ENCODE measurements at places on chromosomes 7 and 10. TPM values are rescaled to one million over a fixed set of nuclear protein-coding genes. Genes with fewer than 3 reads are reported as not detected.

DNA sequence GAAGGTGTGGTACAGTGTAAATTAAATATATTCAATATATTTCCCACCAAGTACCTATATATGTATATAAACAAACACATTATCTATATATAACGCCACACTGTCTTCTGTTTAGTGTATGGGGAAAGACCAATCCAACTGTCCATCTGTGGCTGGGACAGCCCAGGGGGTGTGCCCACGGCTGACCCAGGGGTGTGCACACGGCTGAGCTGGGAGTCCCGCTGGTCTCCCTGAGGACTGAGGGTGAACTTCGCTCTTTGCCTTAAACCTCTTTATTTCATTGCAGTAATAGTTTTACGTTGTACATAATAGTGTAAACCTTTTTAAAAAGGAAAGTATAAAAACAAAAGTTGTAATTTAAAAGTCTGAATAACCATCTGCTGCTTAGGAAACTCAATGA, 6.3 kb downstream of the EN2 start:
- DNase-seq = no peak

DNA sequence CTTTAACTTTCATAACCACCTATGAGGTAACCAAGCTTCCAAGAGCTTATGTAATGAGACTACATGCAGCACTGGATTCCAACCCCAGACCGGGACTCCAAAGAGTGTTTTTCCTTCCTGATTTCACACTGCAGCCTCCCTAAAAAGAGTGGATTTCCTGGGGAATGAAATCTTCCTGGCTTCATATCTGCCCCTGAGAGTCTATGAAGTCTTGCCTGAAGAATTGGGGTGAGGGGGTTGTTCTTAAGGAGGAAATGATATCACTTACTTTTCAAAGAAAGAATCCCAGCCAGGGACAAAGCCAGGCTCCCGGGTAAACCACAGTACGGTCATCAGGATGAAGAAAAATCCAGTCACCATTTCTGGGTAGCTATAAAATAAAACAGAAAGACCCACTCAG, 29.7 kb downstream of the STMP1 start:
- DNase-seq = no peak

GRCh38 chr10:124033887-124034218, 59.5 kb downstream of the CHST15 start:
- no peak for DNase-seq

GRCh38 chr10:79254333-79255006, 92.8 kb upstream of the PPIF start:
- DNase-seq = no peak

DNA sequence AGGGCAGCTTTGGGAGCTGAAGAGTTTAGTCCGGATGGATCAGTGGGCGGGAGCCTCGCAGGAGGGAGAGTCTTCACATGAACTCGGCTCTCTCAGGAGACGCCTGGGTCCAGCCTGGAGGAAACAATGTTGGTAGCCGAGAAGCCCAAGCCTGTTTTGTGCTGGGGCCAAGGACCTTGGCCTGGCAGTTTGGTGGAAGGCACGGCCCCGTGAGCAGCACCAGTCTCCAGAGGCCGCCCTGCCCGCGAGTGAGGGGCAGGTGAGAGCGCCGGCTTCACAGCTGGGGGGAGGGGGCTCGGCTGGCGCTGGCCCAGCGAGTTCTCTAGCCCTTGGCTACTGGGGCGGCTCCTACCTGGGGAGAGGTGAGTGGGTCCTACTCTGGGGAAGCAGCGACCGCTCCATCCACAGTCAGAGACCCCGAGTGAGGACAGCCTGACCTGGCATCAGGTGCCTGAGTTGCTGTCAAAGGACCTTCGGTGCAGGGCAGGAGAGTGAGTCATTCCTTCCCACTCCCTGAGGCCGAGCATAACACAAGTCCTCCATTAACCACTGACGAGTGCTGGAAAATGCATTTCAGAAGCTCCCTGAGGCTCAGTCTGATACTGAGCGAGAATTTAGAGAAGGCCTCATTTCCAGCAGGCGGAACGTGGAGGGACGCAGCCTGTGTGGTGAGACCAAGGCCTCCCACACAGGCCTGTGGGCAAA, 89.3 kb upstream of the DIP2C start:
- DNase-seq = no peak

DNA sequence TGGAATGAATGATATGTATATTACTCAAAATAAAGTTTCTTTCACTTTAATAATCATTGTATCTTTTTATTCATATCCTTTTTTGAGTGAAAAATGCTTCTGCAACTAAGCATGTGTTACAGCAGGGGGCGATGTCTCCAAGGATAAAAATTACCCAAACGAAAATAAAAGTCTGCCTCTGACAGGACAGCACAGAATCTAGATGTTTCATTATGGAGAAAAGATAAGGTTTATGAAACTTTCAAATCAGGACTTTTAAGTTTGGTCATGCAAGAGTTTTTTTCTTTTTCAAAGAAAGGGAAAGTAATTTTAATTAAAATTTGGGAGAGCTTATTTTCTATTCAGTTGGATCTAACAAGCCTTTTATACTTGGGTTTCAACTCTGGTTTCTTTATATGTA, 48.4 kb downstream of the TES start:
- DNase-seq = peak; percentile 42

DNA sequence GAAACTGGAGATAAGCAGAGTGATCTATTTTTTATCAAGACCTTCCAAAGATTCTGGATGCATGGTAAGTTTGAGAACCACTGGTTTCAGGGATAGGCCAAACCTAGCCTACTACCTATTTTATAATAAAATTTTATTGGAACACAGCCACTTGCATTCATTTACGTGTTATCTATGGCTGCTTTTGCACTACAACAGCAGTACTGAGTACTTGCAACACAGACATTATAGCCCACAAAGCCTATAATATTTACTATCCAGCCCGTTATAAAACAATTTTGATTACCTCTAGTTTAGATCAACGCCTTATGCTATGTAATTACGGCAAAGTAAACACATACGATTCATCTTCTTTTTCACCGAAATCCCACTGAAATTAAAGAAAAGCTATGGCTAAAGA, 18.4 kb downstream of the STEAP1 start:
- DNase-seq = no peak

- DNase-seq = no peak
These were observed 28.4 kb downstream of the MPP7 start for GRCh38 chr10:28274475-28274874.

DNA sequence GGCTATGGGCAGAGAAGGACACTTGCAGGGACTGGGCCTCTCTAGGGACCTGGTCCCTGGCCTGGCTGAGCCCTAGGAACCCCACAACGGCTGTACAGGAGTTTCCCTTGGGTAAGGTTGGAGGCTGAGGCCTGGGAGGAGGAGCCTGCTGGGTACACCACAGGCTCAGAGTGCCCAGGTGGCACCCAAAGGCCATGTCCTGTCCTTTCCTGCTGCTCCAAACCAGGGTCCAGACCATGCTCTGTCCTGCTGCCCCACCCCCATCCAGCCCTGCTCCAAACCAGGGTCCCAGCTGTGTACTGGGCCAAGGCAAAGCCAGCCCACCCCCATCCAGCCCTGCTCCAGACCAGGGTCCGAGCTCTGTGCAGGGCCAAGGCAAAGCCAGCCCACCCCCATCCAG, 35.3 kb upstream of the ZNF488 start:
- DNase-seq = no peak

DNA sequence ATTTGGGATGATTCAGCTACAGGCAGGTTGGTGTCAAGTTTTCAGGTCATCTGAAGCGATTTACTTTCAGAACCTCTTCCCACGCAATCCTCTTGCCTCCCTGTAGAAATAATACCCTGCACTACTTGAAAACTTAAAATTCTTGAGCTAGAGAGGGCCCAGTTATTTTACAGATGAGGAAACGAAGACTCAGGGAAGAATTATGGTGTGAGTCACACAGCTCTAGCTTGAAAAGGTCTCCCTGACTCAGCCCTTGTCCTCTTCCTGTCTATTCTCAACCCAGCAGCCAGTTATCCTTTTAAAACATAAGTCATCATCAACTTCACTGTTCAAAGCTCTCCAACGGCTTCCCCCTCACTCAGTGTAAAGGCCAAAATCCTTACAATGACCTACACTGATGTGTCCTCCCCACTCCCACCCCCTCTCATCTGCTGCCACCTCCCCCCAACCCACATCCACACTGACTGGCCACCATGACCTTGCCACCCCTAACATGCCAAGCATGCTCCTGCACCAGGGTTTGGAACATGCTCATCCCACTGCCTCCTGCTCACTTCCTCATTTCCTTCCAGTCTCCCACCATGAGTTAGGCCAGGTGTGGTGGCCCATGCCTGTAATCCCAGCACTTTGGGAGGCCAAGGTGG, 3.4 kb downstream of the DNMBP start:
- DNase-seq = no peak

GRCh38 chr10:75646218-75646915, 214.9 kb downstream of the LRMDA start:
- DNase-seq = no peak

- no peak for DNase-seq
These were observed 18.9 kb downstream of the MACC1 start for GRCh38 chr7:20198260-20198659.

GRCh38 chr7:64758151-64758550, 36.1 kb upstream of the ZNF138 start:
- no peak for DNase-seq

DNA sequence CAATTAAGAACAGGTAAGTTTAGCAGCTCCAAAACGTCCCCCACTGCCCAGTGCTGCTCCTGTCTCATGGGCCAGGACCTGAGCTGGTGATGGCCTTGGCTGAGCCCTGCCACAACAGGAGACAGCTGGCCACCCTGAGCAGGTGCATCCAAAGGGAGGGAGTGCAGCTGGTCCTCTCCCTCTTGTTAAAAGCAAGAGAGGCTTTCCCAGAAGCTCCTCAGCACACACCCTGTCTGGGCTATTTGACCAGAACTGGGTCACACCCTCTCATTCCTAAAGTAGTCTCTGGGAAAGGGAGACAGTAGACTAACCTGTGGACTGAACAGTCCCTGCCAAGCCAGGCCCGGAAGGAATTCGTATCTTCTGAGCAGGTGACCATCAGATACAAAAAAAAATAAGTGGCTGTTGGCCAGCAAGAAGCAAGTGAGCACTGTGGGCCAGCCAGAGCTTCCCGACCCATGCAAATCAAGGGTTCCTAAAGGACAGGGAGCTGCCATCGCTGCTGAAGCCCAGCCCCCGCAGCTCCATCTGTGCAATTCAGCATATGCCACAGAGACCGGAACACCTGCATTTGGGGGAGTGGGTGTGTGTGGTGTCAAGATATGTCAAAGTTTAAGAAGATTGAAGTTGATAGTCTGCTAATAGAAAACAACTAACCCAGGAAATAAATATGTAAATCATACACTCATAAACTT, 2.1 kb upstream of the TMEM72 start:
- DNase-seq = no peak

DNA sequence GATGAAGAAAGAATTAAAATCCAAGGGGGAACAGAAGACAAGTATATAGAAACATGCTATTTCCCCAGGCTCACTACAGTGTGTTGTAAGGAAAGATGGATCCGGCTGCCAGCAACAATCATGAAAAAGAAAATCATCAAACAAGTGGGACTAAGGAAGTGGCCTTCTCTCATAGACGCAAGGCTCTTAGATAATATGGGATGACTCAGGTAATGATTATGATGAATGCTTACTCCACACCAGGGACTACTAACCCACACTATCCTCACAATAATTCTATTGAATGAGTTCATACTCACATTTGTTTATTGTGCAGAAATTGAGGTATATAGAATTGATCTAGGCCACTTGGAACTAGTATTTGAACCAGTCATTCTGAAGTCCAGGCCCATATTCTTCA, 111.2 kb upstream of the BET1 start:
- no peak for DNase-seq

DNA sequence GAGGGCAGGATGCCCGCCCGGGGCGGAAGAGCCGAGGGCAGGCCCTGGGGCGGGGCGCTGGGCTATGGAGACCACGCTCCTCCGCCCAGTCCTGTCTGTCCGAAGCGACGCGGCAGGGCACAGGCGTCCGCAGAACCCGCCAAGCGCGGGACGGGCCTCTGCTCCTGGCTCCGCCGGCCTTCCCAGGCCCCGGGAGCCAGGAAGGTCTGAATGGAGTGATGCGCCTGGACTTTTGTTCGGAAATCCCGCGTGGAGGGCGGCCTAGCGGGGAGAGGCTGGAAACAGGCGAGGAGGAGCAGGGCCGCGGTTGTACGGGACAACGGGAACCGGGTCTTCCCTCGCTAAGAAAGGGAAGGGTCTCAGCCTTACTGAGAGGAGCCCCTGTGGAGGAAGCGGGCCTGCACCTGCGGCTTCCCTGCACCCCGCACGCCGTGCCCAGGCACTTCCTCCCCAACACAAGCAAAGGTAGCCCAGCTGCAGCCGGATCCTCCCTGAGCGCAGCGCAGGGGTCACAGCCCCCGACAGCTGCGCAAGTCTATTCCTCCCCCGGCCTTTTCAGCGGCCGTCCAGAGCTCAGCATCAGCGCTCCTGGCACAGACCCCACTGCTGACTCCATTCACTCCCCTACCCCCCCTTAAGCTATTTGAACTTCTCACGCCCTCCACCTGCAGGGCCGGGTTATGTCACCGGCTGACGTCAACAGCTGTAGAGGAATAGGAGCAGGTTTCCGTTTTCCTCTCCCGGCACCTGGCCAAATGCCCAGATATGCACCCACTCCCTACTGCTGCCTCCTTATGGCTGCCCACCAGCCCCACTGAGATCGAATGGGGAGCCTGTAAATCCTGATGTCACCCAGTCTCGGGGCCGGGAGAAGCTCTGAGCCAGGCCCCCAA, 143.2 kb upstream of the RET start:
- DNase-seq = no peak

DNA sequence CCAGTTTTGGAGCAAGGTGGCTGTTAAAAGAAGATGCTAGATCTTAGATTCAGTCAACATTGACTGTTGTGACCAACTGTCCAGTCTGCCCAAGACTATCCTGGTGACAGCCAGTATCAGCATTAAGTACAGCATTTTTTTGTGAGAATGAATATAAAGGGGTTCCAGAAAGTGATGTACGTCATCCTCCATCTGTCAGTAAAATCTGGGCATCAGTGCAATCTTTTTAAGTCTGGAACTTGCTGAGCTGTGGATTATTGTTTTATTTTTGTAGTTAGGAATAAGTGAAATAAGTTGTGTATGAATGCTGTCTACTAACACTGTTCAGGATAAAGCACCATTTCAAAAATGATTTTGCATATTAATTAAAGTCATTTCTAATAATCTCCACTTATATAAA, 1020.0 kb upstream of the GHITM start:
- DNase-seq = no peak

DNA sequence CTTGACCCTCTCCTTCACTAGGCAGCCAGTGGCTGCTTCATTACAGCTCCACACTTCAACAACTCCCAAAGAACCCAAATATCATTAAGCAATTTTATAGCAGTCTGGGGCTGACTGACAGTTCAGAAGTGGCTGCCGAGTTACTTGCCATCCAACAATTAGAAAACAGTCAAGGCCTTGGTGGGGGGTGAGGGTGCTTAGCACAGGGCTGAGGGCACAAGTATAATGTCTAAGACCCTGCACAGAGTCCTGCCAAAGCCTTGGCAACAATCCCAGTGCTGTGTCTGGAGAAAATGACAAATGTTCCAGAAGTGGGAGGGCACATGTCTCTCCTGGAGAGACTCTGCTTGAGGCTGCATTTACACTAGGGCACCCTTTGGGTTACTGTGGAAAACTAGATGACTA, 71.1 kb downstream of the CXCL12 start:
- no peak for DNase-seq

GRCh38 chr7:151783958-151784575, 92.8 kb downstream of the PRKAG2 start:
- DNase-seq = peak; percentile 35

CLRN3 gene
- total RNA-seq = not detected

GDF2 gene
- not detected for total RNA-seq

ATXN7L1 gene
- total RNA-seq = 9.0 TPM

TRPV5 gene
- total RNA-seq = not detected

SMO gene
- 0.22 TPM for total RNA-seq

OGDHL gene
- 0.55 TPM for total RNA-seq

BTBD16 gene
- not detected for total RNA-seq

SHH gene
- not detected for total RNA-seq

UFSP1 gene
- total RNA-seq = 3.1 TPM

All from CD8-positive, alpha-beta memory T cell (primary cell).